ENCODE measurements at places on chromosomes 1 and 21.
A peak's percentile ranks its signal among the peaks of the same experiment; 100 is the strongest.

DNA sequence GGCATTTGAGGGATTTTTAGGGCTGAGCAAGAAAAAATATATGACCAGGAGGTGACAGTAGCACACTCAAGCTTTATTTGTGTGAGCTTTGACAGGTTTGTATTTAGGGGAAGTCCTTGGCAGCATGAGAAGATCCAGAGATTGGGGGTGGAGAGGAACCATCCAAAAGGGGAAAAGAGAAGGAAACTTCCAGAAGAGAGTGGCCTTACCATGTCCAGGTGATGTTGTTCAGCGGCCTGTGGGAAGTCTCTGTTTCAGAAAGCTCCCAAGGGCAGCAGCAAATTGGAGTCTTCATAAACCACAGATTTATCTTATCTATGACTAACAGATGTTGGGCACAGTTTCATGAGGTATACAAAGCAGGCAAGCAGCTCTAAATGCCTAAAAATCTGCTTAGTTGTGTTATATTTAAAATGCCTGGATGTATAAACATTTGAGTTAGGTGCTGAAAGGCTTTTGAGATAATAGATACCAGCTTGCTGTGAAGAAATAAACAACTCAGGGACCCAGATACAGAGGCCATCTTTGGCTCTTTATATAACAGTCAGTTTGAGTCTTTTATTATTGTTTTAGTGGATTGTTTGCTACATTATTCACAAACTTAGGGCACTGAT, 21.2 kb upstream of the ADAR start:
- DNase-seq = peak; percentile 29

GRCh38 chr1:227901239-227901905, 46.4 kb downstream of the WNT9A start:
- no peak for DNase-seq

DNA sequence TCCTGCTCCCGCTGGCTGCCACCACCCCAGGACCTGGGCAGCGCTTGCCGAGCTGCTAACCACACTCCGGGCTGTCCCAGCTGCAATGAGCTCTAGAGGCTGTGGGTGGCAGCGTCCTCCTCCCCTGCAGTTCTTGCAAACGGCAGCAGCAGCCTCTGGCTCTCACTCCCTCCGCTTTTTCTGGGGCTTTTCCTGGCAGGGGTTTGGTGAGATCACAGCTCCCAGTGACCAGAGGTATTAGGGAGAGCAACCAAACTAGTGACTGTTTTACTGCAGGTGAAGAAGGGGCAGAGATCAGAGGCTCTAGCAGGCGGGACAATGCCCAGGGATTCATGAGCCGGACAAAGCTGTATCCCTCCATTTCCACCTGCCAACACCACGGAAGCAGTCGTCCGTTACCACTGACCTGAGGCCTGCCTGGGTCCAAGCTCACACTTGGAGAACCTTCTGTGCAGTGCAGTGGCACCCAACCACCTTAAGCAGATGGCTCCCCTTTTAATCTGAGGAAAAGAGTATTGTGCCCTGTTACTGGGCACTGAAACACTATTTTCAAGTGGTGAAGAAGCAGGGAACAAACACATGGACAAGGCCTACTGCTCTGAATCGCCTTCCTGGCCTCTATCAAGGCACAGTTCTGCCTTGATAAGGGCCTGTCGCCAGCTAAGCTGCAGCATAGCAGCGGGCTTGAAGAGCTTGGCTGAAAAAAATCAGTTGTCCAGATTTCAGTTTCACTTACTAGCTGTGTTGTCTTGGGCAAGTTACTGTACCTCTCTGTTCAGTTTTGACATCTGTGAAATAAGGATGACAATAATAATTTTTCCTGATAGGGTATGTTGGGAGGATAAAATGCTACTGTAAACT, at the start of gene F5:
Gene F5 (minus strand): TSS at position 87 of the 861 bp plus-strand sequence. CDS start 95 bp downstream, outside the sequence.
- peak; percentile 77 for DNase-seq

GRCh38 chr1:1954831-1955441, 35.9 kb upstream of the TMEM52 start:
- no peak for DNase-seq

DNA sequence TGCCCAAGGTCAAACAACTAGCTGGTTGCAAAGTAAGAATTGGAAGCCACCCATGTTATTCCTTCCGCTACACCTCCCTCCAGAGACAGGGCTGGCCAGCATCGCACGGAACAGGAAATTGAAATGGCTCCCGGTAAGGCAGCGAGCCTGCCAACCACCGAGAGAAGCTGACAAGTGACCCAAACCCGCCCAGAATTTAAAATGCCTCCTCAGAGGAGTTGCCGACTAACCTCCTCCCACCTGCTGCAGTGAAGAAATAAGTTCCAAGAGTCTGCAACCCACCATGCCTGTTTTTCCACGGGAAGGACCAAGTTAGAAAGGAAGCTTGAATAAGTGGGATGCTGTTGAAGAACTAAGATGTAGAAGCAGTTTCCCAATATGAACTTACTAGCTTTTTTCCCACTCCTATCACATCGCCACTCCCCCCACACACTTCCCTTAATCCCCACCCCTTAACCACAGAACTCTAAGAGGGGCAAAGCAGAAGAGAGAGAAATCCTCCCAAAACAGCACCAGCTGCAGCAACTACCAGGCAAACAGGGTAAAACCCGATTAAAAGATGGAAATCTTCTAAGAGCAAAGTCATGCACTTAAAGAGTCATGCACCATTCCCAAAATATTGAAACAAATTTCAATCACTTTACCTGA, 78.6 kb downstream of the TIAM1 start:
- DNase-seq = peak; percentile 20

GRCh38 chr21:41580758-41581554, 73.0 kb upstream of the TMPRSS2 start:
- no peak for DNase-seq

DNA sequence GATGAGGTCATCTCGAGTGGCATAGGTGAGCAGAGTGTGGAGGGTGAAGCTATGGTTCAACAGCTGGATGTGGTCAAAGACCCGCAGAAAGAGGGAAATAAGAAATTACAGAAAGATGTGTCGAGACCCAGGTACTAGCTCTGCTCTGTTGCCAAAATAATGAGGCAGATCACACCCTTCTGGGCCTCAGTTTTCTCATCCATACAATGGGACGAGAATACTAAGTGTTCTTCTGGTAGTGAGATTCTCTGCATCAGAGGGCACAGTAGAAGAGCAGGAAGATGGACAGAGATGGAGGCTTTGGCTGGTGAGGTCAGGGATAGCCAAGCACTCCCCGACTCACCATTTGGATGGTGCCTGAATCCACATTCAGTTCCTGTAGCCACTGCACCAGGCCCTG, 11.1 kb downstream of the MAP3K6 start:
- DNase-seq = no peak

GRCh38 chr1:199629624-199630023, 397.9 kb upstream of the NR5A2 start:
- DNase-seq = no peak

Measured in inflammatory macrophage treated with lipopolysaccharide for 4 hours (primary cell).